HCT116 (cell line): ENCODE measurements at places on chromosomes 7 and 10.

GRCh38 chr7:116464375-116464774, 35.2 kb upstream of the CAV2 start:
- DNase-seq = no peak

DNA sequence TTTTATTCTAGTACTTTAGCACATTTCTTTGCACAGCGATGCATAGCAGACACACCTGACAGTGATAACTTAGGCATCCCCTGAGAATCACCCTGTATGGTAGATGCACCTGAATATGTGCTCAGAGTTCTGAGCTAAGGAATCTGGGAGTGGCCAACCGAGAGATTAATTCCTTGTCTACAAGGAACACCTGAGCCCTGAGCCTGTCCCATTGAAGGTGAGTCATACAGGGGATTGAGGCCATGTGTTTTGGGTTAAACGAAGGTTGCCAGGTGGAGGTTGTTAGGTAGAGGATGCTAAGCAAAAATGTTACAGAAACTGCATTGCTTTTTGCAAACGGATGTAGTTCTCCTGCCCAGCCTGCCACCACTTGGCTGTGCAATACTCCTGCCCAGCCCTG, 128.9 kb downstream of the AMPH start:
- no peak for DNase-seq

DNA sequence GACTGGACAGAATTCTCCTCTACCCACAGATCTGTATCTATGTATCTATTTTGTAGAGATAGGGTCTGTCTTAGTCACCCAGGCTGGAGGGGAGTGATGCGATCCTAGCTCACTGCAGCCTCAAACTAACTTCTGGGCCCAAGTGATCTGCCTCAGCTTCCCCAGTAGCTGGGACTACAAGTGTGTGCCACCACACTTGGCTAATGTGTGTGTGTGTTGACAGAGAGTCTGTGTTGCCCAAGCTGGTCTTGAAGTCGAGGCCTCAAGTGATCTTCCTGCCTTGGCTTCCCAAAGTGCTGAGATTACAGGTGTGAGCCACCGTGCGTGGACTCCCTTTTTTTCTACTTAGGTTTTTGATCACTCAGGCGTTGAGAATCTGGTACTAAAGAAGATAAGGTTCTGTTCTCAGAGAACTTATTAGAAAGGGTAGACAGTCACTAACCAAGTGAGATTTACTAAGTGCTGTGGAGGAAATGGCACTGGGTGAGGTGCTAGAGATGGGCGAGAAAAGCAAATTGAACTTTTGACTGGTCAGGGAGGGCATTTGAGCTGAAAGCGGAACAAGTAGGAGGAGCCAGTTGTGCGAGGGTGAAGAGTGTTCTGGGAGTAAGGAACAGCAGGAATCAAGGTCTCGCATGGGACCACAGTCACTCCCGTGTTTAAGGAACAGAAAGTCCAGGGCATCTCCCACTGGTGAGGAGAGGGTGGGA, 18.0 kb downstream of the NDUFB2 start:
- no peak for DNase-seq

- DNase-seq = no peak
These were observed 11.6 kb upstream of the FRAT1 start for GRCh38 chr10:97307441-97307840.

DNA sequence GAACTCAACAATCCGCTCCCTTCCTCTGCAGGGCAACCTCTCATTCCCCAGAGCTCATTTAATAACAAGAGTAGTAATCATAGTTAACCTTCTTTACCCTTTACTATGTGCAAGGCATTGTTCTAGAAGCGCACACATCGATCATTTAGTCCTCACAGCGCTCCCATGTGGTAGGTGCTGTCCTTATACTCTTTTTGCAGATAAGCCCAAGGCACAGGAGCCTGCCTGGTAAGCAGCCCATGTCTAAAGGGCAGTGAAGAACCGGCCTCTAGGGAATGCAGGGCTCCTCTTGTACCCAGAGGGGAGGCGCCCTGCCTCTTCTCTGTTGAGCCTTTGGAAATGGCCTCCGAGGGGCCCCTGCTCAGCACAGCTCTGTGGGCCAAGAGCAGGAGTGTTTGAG, 14.3 kb downstream of the CHST3 start:
- DNase-seq = no peak

- no peak for DNase-seq
These were observed 102.0 kb downstream of the GLCCI1 start for GRCh38 chr7:8070451-8071180.
